Urinary bladder (tissue), 4 donors: ENCODE measurements at places on chromosomes 6 and 20.

GRCh38 chr6:126672649-126673048 lies 332.7 kb downstream of the CENPW start:
- no peak for DNase-seq

DNA sequence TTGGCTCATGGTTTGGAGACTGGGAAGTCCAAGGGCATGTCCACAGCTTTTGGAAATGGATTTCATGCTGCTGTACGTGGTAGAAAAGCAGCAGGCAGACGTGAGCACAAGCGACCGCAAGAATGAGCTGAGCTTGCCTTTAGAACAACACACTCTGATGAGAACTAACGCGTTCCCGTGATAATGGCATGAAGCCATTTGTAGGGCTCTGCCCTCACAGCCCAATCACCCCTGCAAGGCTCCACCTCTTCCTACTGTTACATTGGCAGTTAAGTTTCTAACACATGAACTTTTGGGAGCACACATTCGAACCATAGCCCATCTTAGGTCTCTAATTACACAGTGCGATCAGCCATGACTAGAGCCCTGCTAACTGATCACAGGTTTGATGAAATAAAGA lies 107.5 kb upstream of the TMEM170B start:
- DNase-seq, result no peak

DNA sequence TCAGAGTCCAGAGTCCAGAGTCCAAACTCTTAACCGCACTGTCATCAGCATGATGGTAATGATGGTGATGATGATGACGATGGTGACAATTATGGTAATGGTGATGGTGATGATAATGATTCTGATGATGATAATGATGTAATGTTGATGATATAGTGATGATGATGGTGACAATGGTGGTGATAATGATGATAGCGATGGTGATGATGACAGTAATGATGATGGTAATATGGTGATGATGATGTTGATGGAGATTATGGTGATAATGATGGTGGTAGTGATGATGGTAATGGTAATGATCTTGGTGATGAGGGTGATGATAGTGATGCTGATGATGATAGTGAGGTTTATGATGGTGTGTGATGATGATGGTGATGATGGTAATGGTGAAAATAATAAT lies 367.8 kb upstream of the CDH4 start:
- DNase-seq, result no peak

DNA sequence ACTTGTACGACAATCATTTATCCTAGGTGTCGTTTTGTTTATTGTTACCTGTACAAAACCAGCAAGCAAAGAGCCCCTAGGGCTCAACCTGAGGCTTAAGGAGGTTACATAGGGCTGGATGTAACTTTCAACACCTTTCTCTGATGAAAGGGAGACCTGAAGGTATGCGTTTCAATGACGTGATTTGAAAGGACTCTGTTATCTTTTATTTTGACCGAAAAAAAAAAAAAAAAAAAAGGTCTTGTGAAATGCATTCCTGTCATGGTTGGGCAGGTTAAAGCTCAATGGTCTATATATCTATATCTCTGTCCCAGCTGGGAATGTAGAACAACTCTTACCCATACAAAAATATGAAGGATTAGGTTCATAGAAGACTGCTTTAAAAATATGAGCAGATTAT lies 78.7 kb upstream of the SASH1 start:
- DNase-seq, result no peak

DNA sequence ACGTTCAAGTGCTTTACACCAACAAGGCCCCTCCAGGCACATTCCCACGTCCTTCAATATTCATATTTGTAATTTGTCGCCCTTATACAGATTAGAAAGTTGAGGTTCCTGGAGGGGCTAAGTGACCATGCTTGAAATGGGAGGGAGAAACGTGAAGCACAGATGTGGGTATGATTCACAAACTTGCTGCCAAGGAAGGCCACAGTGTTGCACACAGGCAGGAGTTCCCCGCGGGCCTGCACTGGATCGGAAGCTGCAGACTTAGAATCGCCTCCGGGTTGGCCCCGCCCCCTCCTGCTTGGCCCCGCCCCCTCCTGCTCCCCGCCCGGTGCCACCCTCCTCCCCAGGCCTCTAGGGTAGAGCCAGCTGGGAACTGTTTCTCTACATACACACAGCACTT lies 58.2 kb upstream of the QKI start:
- DNase-seq, result no peak

DNA sequence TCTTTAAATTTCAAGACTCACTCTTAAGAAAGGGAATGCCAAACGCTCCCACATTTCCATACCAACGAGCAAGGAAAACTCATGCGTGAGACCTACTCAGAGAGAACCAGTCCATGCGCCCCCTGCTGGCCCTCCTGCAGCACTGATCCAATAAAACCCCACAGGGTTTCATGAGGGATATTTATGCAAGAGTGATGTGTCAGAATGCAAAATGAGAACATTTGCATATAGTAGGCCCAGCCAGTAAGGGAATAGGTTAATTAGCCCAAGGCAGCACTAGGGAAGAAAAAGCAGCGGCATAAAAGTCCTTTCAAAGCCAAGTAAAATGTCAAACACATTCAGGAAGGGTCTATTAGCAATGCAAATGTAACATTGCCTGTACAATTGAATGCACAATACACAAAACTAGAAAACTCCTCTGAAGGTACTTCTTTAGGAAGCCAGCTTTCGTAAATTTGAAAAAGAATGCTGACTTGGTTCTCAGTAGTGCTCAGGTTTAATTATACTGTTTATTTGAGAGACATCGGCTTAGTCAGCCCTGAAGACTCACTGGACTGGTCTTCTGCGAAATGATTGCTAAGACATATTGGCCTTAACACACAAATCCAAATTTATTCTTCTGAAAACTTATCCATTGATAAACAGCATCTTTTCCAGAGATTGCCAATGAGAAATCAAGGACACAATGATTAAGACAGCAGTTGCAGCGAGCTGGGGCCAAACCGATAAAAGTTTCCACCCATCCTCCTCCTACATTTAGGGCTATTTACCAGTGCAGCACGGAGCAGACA lies 93.2 kb downstream of the GMPR start:
- no peak for DNase-seq

- no peak for DNase-seq
Observed at GRCh38 chr6:102415891-102416290, 1022.4 kb downstream of the GRIK2 start.

DNA sequence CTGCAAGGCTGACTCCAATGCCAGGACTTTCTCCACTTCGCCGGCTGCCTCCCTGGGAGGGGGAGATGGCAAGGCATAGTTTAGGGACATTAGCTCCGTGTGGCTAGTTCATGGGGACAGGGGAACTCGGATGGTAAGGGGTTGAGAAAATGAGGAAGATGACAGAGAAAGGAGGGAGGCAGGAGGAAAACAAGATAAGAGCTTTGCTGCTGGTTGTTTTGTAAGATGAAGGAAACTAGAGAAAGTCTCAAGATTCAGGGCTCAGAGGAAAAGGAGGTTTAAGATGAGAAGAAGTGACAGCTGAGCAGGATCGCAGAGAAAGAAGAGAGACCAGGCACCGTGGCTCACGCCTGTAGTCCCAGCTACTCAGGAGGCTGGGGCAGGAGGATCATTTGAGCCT lies 180.9 kb upstream of the RREB1 start:
- DNase-seq, result no peak

GRCh38 chr6:150531957-150532356 lies 67.7 kb upstream of the PLEKHG1 start:
- no peak for DNase-seq

DNA sequence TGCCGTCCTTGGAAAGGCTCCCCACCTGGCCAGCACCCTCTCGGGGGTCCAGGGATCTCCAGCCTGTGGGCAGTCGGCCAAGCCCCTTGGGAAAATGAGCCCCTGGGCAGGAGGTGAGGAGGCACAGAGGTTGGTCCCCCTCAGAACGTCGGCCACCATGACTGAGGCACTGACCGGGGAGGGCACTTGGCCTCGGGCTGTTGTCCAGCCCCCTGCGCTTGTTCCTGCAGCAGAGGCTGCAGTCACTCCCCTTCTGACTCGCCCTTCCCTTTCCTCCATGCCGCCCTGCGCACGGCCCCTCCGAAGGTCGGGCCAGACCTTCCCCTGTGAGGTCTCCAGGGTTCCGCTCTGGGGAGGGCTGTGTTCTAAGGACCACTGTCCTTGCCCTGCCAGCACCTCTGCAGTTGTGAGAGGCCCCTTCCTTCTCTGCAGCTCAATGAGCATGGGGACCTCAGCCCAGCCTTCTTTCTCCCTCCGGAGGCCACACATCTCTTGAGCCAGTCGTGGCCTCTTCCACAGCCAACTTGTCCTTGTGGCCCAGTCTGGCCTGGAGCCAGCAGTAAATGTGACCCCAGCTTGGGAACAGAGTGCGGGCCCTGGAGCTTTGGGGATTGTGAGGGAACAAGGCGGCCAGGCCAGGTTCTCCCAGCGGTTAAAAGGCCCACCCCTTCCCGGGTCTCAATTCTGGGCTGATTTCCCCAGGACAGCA lies 195.5 kb downstream of the DLL1 start:
- DNase-seq, result no peak
